ENCODE measurements at places on chromosomes 4 and X.

DNA sequence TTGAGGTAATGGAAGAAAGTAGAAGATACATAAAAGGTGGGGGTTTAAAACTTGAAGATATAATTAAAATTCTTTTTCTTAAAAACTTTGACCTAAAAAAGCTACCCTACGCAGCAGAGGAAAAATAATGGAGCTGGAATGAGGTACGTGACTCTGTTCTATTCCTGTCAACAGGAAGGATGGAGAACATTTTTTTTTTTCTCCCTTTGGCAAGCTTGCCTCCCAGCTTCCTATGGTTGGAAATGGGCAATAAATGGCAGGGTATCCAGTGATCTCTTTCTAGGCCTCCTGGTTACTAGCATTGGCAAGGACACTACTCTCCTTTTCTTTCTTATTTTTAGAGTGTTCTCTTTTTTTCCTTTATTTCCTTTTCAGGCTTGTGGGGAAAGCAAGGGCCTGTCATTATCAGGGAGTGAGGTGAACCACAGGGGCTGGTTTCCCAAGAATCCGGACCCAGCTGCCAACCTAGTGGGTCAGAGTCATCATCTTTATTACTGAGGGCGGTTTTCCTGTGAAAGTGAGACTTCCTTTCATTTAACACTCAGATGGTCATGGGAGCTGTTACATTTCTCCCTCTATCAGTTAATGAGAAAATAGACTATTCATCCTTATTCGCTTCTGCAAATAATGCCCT, 224.6 kb downstream of the SPRY1 start:
- no peak for DNase-seq

DNA sequence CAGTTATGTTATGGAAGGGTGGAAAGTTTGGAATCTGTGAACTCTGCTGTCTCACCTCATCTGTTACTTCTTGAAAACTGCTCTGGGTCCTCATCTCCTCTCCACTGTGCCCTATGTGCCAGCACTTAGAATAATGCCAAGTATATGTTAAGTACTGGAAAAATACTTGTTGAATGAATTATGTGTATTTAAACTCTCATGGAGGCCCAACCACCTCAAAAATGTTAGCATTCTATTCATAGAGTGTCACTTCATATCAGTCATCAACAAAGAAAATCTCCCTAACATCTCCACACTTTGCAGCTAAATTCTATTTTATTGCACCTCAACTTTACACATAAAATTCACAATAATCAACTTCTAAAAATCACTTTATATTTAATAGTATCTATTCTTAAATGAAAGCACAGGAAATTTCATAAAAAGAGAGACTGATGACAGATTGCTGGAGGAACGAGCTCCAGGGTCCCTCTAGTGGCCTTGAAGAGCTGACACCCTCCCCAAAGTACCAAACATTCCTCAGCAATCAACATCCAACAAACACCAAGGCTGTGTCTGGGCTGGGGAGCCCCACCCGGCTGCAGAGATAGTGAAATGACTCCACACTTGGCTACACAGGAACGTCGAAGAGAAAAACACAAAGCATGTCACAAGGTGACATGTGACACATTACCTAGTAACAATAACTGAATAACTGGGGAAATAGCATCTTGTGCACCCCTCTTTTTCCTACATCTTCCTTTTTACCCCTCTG, 45.8 kb downstream of the SLC39A8 start:
- no peak for DNase-seq

DNA sequence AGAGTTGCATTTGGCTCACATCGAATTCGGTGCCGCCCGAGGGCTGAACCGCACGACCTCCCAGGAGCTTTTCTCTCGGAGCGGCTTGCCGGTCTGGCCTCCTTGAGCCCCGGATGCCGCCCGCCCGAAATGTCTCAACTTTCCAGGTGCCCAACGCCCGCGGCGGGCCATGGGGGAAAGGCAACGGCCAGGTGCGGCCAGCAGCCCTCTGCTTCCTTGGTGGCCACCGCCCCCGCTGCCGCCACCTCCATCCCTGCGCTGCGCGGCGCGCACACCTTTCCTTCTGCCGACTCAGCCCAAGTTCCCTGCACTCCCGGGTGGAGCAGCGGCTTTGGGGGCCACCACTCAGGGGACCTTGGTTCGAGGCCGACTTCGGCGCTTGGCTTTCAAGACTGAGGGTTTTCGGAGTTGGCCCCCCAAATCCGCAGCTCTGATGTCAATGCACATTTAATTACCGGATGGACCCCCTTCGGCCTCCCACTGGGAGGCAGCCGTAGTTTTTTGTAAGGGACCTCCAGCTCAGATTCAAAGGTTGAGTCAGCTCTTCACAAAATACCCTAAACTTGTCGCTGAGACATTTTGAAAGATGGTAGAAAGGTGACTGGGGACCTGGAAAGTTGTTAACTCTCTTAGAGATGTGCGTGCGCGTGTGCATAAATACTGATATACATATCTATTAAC, 1.1 kb downstream of the AFF2 start:
- no peak for DNase-seq

GRCh38 chr4:143377611-143378099, 41.0 kb downstream of the GAB1 start:
- no peak for DNase-seq

- no peak for DNase-seq
These were observed 508.8 kb downstream of the ANKRD50 start for GRCh38 chr4:124203613-124204238.

DNA sequence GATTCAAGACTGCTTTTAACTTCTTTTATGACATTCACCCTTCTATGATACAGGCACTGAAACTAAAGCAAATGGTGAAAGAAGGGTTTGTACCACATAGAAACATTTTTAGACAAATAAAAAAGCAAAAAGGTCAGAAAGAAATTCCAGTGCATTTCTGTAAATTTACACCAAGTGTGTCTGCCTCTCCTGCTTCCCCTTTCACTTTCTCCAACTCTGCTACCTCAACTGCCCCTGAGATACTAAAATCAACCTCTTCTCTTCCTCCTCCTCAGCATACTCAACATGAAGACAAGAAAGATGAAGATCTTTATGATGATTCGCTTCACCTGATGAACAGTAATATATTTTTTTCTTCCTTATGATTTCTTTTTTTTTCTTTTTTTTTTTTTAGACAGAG, 187.9 kb downstream of the LRBA start:
- no peak for DNase-seq

- DNase-seq = peak; percentile 48
These were observed 76.0 kb downstream of the INTS6L start for GRCh38 chrX:135596495-135596894.

GRCh38 chr4:47647544-47647943, 162.5 kb downstream of the ATP10D start:
- DNase-seq = no peak

DNA sequence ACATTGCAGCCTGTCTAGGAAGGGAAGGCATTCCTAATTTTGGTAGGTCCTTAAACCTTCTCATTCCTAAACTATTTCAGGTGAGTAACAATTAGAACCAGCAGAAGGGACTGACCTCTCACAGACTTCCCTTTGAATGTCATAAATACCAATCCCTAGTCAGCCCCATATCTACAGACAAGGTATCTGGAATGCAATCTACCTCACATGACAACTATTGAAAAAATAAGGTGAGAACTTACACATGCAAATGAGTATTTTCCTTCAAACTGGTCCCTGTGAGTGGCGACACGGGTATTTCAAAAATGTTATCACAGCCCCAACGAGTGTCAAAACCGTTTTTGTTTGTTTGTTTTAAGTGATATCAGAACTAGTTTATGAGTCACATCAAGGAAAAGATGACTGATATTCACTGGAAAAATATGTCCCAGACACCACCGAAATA, 102.4 kb upstream of the VCX2 start:
- no peak for DNase-seq

DNA sequence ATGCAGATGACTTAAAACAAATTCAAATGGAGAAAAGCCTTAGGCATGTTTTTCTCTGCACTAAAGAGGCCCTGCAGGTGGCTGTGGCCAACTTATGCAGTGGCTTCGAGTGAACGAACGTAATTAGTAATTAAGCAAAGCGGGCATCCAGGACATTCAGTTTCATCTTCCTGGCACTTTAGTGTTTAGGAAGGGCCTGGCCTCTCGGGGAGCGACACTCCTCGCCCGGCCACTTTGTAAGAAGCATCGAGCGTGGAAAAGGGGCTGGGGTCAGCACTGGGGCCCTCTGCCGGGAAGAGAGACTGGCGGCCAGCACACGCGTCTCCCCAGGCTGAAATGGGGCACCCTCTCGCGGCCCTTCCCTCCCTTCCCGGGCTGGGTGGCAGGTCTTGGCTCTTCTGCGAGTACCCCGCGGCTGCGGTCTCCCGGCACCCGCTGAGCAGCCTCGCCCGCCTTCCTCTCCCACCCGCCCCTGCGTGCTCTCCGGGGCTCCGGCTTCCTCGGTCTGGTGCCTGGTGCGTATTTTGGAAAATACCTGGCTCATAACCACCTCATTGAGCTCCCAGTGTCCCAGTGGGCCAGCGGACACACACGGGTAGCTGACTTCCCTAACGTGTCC, 677 bp upstream of the CYP4V2 start:
- DNase-seq = no peak

DNA sequence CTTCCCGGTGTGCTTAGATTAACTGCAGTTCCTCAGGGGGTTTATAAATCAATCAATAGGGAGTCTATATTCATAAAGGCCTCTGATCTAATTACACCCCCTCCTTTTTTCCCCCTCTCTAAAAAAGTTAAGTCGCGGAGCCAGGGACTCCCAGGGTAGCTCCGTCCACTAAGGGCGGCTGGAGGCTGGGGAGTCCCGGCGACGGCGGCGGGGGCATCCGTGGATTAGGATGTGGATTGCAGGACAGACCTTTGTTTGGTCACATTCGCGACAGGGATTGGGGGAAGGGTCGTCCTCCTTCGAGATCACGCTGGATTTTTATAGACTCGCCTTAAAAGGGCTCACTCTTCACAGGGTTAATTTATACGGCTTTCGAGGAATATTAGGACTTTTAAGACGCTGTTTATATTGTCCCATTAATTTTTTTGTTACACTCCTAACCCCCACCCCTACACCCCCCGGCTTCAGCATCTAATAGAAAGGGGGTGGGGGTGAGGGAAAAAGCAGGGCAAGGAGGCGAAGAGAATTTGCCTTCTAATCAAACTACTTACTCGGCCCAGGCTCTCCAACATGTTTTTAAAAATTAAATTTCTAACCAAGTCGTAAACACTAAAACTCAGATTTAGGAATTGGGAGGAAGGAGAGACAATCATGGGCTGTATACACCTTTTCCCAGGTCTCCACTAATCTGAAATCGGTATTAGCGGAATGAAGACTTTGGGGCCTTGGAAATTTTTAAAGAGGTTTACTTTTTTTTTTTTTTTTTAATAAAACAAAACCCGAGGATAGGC, 8.5 kb downstream of the PITX2 start:
- DNase-seq = no peak

DNA sequence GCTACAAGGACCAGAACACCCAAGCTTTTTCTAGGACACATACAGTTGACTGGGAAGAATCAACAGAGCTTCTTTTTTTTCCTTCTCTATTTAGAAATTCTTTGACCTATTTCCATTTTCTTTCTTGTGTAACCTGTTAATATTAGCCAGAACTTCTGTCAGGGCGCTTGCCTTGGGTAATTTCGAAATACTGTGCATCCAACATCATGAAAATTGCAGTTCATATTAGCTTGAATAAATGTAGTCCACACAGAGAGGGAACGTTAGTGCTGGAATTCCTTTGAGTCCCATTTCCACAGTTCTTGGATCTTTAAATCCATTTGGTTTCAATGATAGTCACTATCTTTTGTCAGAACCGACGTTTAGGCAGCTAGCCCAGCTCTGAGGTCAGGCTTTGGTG, 141.8 kb downstream of the MXRA5 start:
- DNase-seq = no peak

GRCh38 chrX:115591420-115591819, 30.4 kb downstream of the PLS3 start:
- DNase-seq = no peak

- DNase-seq = no peak
These were observed 5.1 kb upstream of the PLCXD1 start for GRCh38 chrX:275967-276580.

GRCh38 chr4:149754526-149754925, 61.1 kb downstream of the IQCM start:
- DNase-seq = no peak

- DNase-seq = no peak
These were observed 1.9 kb upstream of the HAUS3 start for GRCh38 chr4:2243681-2244380.

DNA sequence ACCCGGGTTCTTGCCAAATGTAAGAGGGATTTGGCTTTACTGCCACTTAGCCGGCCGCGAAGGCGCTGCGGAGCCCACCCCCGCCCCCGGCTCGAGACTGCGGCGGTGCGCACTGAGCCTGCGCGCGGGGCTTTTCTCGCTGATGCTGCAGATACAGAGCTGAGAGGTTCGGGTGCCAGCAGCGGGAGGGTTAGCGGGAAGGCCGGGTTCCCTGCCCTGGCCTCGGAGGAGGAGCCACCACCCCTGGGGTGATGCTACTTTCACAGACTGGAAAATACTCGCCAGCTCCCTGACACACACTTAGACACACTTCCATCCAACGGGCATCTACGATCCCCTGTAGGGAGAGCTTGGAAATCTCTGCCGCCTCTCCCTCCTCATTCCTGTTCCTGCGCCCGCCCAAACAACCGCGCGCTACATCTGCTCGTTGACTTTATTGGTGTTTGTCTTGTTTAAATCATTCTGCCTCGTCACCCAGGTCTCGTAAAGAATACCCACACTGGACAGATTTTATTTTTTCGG, 2.1 kb upstream of the PCDH7 start:
- peak; percentile 46 for DNase-seq

DNA sequence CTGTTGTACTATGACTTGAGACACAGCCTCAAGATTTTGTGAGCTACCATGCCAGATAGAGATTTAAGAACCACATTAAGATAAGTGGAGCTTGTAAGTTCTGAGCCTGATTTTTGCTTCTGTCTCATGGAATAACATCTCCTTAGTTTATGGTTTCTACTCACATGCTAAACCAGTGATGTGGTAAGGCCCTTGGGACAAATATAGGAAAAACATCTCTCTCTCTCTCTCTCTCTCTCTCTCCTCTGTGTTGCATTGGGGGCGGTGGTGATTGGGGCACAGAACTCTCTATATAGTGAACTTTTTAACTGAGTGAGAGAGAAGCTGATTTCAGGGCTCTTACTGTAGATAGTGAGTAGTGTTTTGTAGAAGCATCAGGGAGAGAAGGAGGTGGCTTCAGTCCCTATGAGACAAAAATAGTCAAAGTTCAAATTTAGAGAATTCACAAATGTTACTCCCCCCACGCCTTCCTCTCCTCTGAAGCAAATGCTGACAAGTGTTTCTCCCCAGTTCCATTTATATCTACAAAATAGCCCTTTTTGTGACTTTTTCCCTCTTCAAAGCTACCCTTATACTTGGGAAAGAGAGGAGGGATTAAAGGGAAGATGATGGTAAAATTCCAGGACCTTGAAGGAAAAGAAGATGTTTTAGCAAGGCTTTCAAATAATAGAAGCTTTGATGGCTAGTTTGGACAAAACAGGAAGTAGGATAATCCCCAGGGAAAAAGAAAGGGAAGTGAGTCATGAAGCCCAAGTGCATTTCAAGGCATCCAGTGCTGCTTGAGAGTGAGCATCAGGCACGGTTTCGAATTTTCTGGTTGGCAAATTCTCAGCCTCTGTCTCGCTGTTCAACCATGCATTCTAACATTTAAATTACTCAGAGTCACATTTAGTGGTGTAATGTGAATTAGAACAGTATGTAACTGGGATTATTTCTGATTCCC, 134.3 kb upstream of the AP1S2 start:
- peak; percentile 31 for DNase-seq
